ENCODE measurements at places on chromosomes 2 and 18.

DNA sequence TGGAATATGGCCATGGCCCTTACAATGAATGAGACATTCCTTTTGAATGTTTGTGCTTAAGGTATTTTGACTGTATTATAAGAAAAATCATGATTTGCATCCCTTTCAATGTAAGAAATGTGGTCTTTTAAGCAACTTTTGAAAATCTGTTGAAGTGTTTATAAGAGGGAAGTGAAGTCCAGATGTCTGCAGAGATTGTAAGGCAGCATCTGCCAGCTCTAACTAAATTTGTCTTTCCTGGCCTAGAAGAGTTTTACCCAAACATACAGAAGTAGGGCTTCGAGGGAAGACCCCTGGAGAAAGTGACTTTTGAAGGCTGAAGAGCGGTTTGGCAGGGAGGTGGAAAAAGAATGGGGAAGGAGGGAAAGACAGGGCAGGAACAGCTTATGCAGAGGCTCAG is 12.2 kb downstream of the EML6 start:
- no peak for DNase-seq

DNA sequence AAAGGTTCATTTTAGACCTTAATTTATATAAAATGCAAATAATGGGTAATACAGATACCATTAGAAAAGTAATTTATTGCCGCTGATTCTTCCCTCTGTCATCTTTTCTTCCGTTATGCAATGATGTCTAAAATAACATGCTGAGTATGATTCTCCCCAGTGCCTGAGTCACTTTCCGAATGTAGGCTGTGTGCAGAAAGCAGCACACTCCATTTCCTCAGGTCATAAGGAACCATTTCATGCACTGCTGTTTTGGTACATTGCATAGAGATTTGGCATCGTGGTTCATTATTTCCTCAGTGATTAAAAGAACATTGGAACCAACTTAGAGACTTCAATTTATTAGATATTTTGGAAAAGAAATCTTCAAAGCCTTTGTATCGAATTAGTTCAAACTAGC is 173.5 kb downstream of the CDH2 start:
- DNase-seq: no peak

- no peak for DNase-seq
These were observed 63.1 kb upstream of the B3GNT7 start for GRCh38 chr2:231332388-231332787.

DNA sequence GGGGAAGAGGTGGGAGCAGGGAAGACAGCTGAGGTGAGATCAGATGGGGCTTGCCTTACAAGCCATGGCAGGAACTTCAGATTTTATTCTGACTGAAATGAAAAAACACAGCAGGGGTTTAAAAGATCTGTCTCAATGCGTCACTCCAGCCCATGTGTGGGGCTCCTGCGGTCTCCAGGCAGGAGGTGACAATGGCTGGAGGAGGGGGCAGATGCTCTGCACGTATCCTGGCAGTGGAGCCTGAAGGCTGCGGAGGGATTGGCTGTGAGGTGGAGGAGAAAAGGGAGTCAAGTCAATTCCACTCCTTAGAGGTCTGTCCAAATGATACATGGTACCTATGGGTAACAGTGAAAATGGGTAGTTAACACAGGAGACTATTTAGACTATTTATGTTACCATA is 40.5 kb upstream of the KIDINS220 start:
- no peak for DNase-seq

GRCh38 chr18:80137137-80137536 is 28.1 kb downstream of the ADNP2 start:
- DNase-seq: no peak

Data from right cardiac atrium (tissue), 5 donors.